ENCODE measurements at places on chromosomes 2 and 18. TPM values are rescaled to one million over a fixed set of nuclear protein-coding genes. Genes with fewer than 3 reads are reported as not detected.

The ARHGEF33 gene
- 6.4 TPM for total RNA-seq

The UNC50 gene
- total RNA-seq = 34.4 TPM

The CYRIA gene
- 7.1 TPM for total RNA-seq

The DSG4 gene
- not detected for total RNA-seq

The CERKL gene
- total RNA-seq = not detected

The TPO gene
- 52.5 TPM for total RNA-seq

The AMER3 gene
- not detected for total RNA-seq

The CCDC74B gene
- total RNA-seq = 2.3 TPM

The UGT1A9 gene
- not detected for total RNA-seq

The KIDINS220 gene
- total RNA-seq = 59.1 TPM

The ANTXR1 gene
- total RNA-seq = 90.3 TPM

The GCG gene
- not detected for total RNA-seq

The CRYGD gene
- total RNA-seq = not detected

The ABCB11 gene
- not detected for total RNA-seq

The ANKRD30B gene
- not detected for total RNA-seq

The FIGN gene
- total RNA-seq = 4.3 TPM

The SEC11C gene
- 6.2 TPM for total RNA-seq
